CD4-positive, alpha-beta T cell treated with Interleukin-17A for 4 hours (primary cell): ENCODE measurements at places on chromosomes 13 and 19.
A peak's percentile ranks its signal among the peaks of the same experiment; 100 is the strongest.

DNA sequence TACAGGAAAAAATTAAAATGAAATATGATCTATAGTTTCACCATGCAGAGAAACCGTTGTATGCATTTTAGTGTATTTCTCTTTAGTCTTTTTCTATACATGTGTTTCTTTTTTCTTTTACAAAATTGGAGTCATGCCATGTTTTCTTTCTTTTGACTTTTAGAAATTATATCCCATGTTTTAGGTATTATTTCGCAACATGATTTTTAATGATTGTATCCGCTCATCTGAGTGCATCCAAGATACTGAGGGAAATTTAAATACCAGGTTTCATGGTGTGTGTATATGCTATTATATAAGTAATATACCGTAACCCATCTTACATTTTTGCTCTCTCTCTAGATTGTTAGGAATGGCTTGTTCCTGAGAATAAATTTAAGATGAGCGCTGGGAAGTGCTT is 82.3 kb downstream of the GPR12 start:
- DNase-seq, result no peak

- peak; percentile 24 for DNase-seq
Observed at GRCh38 chr19:14081797-14082674, 3.5 kb downstream of the C19orf67 start.

DNA sequence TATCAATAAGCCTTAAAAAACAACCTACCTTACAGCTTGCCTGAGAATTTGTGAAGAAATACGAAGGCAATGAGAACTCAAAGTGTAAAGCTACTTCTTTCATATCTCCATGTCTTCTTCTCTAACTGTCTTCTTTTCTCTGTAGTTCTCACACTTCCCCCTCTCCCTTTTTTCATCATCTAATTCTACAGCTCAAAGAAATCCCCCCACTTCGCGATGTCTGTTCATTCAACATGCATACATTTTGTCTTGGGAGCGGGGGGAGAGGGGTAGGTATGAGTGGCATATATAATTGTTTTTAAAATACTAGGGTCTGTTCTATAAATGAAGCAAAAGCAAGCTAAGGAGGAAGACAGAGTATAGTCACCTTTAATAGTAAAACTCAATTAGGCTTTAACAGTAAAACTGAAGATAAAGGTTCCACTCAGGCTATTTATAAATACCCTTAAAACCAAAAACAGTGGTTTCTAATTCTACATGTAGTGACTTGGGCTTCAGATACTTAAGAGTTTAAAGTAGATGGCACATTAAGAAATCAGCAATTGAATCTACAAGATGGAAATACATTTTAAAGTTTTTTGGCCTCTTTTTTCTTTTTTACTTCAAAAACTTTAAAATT is 106.9 kb downstream of the KLF12 start:
- DNase-seq, result no peak

GRCh38 chr13:21176982-21177284 is 475 bp downstream of the MRPL57 start:
- no peak for DNase-seq

DNA sequence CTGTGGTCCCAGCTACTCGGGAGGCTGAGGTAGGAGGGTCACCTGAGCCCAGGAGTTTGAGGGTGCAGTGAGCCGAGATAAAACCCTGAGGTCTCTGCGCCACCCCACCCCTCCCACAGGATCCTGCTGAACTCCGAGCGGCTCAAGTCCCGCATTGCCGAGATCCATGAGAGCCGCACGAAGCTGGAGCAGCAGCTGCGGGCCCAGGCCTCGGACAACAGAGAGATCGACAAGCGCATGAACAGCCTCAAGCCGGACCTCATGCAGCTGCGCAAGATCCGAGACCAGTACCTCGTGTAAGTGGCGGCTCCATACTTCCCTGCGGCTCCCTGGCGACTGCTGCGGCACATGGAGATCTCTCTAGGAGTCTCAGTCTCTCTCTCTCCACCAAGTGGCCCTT is 6.6 kb upstream of the IFI30 start:
- DNase-seq, result no peak

- DNase-seq, result no peak
Observed at GRCh38 chr13:73759434-73759833, 374.8 kb downstream of the KLF12 start.
